ENCODE measurements at places on chromosomes 5 and 9.
A peak's percentile ranks its signal among the peaks of the same experiment; 100 is the strongest.

GRCh38 chr5:123012321-123012720 is 24.2 kb downstream of the PPIC start:
- DNase-seq: no peak

DNA sequence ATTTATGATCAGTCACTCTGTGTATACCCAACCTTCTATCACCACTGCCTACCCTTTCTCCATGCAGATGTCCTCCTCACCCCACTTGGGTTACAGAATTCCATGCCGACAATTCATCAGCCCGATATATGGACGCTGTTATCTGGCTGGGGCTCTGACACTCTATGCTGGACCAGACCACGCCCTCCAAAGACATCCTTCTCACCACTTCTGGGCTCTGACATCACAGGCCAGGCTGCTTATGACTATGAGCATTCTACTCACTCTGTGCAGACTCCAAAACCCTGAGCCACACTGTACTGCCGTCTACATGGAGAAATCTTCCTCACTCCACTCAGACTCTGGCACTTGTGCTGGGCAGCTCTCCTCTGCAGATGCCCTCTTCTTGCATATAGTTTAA is 7.6 kb upstream of the AK3 start:
- no peak for DNase-seq

DNA sequence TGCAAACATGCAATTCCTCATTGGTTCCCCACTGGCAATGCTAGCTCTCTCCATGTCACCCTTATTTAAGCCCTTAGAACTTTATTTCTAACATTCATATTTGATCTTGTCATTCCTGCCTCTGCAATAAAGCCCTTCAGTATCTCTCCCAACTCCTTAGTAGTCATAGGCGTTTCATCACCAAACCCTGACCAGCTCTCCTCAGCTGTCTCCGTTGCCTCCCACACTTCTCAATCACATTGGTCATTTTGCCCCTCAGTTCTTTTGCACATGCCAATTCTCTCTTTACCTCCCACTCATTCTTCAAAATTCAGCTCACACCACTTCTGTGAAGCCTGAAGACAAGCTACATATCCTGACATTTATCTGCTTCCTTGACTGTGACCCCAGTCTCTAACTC is 2.8 kb upstream of the RUSC2 start:
- no peak for DNase-seq

DNA sequence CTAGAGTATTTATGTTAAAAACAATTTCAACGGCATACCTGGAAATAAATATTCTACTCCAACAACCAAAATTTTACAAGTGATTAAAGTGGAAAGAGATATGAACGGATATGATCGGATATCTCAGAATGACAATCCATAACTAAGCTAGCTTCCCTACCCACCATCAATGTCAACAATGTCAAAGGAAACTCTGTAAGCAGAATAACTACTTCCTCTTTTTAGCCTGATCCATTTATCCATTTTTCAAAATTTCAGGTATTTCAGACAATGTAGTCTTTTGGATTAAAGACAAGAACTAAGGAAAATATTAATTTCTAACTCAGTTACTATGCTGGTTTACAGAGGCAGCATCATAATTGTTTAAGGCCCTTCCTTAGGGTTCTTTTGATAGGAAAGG is 188.7 kb downstream of the DENND1A start:
- no peak for DNase-seq

DNA sequence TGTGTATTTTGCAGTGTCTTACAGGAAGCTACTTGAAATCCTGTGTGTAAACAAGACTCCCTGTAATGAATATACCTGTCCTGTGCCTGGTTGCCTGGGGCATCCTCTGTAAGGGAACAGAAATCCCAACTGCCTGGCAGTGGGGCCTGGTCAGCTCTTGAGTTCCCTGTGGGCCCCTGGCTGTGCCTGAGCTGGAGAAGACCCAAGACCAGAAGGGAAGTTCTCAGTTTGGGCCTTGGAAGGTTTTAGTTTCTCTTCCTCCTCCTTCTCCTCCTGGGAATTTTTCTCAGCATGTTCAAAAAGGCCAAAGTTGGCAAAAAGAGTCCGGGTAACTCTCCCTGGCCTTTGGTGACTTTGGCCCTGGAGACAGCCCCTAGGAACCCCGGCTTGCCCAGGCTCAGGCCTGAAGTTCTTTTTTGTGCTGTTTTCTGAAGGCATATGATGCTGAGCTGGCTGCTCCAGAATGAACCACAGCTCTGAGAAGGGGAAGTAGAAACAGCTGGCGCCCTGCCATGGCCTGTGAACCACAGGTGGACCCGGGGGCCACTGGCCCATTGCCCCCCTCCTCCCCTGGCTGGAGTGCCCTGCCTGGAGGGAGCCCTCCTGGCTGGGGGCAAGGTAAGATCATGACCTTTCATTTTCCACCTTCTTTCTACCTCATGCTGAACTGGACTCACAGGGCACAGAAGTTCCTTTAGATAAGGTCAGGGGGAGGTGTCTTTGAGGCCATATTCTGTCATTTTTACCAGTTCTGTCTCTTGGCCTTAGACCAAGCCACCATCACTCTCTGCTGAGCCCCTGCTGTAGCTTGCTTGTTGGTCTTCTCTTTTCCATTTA is 5.8 kb downstream of the TMEM268 start:
- peak; percentile 14 for DNase-seq

DNA sequence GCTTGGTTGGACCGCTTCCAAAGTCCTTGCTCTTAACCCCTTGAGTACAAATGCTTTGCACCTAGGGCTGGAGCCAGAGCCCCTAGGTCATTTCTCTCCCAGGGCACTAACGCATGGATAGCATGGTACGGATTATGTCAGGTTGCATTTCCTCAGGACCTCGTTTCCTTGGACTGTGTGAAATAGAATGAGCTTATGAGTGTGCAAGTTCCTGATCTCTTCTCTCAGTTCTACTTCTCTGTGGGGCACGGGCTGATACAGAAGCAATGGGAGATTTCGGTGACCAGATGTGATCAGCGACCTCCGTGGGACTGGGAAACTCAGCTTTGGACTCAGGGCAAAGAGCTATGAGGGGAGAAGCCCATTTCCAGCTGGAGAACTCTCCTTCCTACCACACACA is 14.2 kb downstream of the SPARC start:
- no peak for DNase-seq

DNA sequence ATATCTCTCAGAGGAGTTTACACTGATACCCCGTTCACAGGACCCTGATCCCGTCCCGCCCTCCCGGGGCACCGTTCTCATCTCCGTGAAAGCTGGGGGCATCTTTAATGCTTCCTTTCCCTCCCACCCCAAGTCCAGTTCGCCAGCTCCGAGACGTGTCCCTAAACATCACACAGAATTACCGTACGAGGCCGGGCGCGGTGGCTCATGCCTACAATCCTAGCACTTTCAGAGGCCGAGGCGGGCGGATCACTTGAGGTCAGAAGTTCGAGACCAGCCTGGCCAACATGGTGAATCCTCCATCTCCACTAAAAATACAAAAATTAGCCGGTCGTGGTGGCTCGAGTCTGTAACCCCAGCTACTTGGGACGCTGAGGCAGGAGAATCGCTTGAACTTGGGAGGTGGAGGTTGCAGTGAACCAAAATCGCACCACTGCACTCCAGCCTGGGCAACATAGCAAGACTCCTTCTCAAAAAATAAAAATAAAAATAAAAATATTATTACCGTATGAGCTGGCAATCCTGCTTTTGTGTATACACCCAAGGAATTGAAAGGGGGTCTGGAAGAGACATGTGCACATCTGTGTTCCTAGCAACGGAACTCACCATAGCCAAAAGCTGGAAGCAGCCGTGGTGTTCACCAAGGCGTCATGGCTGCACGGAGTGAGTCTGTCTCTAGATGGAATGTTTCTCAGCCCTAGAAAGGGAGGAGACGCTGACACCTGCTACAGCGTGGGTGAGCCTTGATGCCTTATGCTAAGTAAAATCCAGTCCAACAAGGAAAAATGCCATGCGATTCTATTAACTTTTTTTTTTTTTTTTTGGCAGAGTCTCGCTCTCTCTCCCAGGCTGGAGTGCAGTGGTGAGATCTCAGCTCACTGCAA is 1.2 kb upstream of the ABO start:
- DNase-seq: no peak

- no peak for DNase-seq
These were observed 48.9 kb downstream of the PKD2L2 start for GRCh38 chr5:137937994-137938750.

GRCh38 chr5:36584009-36584875 is 22.2 kb upstream of the SLC1A3 start:
- DNase-seq: no peak

- no peak for DNase-seq
These were observed 24.6 kb downstream of the COL5A1 start for GRCh38 chr9:134666208-134666607.

DNA sequence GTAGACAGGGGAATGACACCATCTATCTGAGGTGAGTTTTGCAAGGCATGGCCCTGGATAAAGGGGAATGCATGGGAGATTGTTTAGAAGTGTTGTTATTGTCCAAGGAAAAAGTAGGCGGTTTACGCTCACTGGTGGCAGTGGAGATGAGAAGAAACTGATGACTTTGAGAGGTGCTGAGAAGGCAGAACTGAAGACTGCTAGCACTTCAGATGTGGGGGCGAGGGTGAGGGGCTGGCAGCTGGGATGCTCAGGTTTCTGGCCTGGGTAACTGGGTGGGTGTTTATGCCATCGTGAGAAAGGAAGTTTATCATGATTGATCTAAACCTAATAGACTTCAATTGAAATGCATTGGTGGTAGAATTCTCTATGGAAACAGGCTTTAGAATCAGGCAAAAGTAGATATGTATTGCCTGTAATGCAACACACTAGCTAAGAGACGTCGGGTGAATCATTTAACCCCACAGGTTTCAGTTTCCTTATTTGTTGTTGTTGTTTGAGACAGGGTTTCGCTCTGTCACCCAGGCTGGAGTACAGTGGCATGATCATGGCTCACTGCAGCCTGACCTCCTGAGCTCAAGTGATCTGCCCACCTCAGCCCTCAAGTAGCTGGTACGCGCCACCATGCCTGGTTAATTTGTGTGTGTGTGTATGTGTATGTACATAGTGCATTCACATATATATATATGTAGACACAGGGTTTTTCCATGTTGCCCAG is 123.5 kb downstream of the SLC24A2 start:
- no peak for DNase-seq

DNA sequence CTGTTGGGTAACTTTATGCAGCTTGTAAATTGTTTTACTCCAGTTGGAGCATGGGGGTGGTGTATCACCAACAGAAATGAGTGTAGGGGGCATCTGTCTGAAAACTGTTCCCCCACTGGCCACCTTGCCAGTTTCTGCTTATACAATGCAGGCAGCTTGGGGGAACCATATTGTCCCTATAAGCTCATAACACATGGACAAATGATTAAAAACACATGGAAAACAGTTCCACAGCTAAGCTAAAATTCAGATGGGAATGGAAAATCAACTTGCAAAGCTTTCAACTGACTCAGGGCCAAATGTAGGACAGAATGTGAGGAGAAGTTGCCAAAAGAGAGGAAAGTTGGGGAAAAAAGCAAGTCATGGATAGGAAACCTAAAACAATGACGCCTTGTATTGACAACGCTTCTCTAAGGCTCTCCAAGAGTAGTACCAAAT is 7.9 kb upstream of the CER1 start:
- DNase-seq: no peak

GRCh38 chr9:137709411-137710101 is 90.8 kb downstream of the EHMT1 start:
- no peak for DNase-seq

- DNase-seq: no peak
These were observed 46.3 kb downstream of the FSTL4 start for GRCh38 chr5:133565993-133566392.

GRCh38 chr9:112184946-112185345 is 9.8 kb upstream of the SUSD1 start:
- no peak for DNase-seq

- DNase-seq: no peak
These were observed 179.6 kb downstream of the LURAP1L start for GRCh38 chr9:12954441-12954840.

- peak; percentile 18 for DNase-seq
These were observed 1.9 kb downstream of the ANKH start for GRCh38 chr5:14869668-14870164.

DNA sequence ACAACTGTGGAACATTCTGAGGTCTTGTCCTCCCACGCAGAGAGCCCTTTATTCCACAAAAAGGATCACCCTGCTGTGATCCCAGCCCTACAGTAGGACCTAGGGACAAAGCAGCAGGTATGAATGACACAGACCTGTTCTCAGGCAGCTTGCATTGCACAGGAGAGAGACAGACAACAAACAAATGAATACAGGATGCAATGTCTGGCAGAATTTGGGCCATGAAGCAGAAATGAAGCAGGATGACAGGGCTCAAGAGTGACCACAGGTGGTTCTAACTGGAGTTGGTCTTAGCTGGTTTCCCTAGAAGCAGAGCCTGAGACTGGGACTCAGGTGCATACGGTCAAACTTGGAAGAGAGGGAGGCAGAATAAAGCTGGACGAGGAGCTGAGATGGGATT is 388.8 kb downstream of the CDK5RAP2 start:
- no peak for DNase-seq

DNA sequence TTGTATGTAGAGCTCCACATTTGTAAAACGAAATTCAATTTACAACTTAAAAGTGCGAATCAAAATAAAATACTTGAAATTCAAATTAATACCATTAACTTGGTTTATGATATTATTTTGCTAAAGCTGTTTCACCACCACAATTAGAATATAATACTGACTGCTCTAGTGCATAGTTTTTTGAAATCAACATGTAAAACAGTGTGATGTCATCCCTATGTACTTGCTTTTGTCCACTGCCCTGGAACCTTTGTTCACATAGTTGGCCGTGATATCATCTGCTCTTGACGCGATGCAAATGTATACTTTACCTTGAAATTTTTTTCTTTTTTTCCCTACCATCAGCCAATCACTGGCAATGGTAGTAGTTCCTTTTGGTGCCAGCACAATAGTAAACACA is 125.4 kb downstream of the PARP8 start:
- DNase-seq: no peak

- no peak for DNase-seq
These were observed 435.5 kb downstream of the CAAP1 start for GRCh38 chr9:26457151-26457550.

DNA sequence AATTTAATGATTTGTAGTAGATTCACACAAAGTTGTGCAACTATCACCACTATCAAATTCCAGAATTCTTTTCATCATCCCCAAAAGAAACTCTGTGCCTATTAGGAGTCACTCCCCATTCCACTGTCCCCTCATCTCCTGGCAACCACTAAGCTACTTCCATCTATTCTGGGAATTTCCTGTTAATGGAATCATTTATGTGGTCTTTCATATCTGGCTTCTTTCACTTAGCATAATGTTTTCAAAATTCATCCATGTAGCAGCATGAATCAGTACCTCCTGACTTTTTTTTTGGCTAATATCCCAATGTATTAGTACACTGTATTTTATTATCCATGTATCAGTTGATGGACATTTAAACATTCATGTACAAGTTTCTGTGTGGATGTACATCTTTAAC is 157.6 kb downstream of the TTC39B start:
- DNase-seq: no peak

- DNase-seq: no peak
These were observed 120.7 kb upstream of the LPAR1 start for GRCh38 chr9:111158999-111159398.

GRCh38 chr9:97755618-97756267 is 58.6 kb upstream of the XPA start:
- DNase-seq: no peak

- no peak for DNase-seq
These were observed 5.8 kb downstream of the SPATA31E1 start for GRCh38 chr9:87888501-87888900.
